ENCODE measurements at places on chromosomes 4 and X.

DNA sequence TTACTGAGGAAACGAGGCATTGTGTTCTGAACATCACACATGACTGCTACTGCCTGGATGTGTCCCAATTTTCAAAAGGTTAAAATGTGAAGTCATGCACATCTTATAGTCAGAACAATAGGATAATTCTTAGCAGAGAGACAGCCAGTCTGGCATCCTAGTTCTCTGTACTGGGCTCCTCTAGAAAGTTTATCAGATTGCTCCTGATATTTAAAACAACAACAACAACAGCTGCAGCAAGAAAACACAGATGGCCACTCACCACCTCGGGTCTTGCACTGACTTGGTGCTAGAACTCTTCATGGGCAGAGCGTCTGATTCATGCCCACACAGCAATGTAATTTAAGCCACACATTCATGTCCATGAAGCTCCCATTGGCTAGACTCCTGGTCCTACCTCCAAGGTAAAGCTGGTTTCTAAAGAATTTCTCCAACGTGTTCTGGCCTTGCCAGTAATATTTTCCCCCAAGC lies 33.3 kb upstream of the SLC2A9 start:
- DNase-seq = no peak

DNA sequence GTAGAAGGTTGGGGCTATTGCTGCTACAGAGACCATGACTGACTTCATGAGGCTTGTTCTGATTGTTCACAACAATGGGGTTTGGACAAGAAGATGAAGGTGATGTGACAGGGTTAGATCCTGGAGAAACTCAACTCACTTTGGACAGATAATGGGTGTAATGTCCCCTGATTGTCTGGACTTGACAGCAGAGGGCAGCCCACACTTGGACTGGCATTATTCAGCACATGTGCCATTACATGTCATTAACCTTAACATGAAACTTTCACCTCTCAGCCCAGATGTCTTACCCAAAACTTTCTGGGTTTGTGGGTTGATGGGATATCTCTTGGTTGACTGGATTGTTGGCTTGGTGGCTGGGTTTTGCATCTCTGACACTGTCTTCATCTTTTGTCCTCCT lies 101.5 kb downstream of the MXRA5 start:
- DNase-seq = no peak

- DNase-seq = no peak
Measured at GRCh38 chr4:119525771-119526712, 102.6 kb downstream of the PDE5A start.

GRCh38 chr4:158649111-158649680 lies 22.5 kb downstream of the C4orf46 start:
- no peak for DNase-seq

DNA sequence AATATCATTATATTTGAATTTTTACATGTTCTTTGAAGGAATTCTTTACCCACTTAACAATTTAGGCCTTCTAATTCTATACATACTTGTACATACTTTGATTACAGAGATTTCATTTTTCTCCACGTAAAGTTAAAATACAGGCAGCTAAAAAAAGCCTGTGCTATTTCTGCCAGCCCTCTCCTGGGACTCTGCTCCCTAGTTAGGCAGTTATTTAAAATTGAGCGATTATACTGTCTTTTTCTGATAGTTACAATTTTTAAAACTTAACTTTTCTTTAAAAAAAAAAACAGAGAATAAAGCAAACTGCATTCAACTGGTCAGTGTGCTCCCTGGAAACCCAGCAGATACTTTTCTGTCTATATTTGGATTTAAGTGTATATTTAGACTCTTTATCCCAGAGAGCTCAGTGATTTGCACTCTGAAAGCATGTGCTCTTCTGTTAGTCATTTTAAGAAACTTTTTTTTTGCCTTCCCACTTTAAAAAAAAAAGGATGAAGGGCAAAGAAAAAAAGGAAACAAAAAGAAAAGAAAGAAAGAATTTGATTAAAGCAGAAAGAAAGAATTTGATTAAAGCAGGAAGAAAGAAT lies 18.1 kb upstream of the FAM241A start:
- no peak for DNase-seq

DNA sequence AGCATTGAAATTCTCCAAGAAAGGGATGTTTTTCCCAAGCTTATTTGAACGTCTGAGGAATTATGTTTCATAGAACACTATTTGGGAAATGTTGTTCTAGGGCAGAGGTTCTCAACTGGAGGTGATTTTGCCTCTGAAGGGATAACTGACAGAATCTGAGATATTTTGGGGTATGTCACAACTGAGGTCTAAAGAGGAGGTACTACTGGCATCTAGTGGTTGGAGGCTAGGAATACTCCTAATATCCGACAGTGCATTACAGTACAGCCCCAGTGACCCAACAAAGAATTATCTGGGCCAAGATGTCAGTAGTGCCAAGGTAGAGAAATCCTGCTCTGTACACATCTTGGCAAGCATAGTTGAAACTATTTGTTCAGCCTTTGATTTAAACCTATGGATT lies 6.4 kb downstream of the HSPA4L start:
- no peak for DNase-seq

GRCh38 chr4:42637867-42638266 lies 19.0 kb downstream of the ATP8A1 start:
- no peak for DNase-seq

GRCh38 chr4:94889946-94890345 lies 132.2 kb downstream of the BMPR1B start:
- no peak for DNase-seq

DNA sequence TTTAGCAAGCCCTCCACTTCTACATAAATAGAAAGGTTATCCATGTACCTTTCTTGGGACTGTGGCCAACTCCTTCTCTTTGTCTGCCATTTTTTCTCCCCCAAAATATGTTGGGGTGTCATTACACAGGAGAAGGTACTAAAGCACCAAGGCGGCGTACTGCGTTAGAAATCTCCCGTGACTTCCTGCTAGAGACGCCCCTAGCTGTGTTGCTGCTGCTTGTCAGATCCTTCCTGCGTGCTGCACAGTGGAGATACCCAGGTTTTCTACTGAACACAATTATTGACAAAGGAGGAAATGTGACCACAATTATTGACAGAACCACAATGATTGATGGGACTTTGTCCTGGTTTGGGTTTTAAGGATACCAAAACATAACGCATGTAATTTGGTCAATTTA lies 97.7 kb downstream of the EFHC2 start:
- no peak for DNase-seq

Data from HFF-Myc (cell line).